ENCODE measurements at places on chromosomes 5 and 9.

DNA sequence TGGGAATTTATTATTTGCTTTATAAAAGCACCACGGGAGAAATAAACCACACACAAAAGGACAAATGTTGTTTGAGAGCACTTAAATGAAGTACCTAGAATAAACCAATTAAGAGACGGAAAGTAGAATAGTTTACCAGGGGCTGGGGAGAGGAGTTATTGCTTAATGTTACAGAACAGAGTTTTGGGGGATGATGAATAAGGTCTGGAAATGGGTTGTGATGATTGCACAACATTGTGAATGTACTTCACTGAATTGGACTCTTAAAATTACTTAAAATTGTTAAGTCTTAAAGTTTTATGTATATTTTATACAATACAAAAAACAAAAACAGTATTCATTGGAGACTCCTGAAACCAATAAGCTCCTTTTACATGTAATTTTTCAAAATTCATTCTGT, 1.5 kb downstream of the ZBTB43 start:
- no peak for DNase-seq

DNA sequence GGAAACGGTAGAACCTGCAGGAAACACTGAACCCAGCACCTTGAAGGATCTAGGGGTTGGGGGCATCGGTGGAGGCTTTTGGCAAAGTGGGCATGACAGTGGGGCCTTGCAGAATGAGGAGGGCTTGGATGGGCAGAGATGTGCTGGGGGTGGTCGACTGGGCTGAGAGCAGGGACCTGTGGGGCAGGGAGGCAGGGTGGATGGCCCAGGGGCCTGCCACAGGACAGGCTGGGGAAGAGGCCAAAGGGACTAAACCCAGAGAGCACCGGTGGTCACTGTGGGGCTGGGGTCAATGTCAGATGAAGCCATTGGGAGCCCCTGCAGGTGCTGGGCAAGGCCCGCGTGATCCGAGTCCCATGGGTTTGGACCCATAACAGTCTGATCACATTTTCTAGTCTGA, 175.3 kb downstream of the DAB2IP start:
- DNase-seq = no peak

DNA sequence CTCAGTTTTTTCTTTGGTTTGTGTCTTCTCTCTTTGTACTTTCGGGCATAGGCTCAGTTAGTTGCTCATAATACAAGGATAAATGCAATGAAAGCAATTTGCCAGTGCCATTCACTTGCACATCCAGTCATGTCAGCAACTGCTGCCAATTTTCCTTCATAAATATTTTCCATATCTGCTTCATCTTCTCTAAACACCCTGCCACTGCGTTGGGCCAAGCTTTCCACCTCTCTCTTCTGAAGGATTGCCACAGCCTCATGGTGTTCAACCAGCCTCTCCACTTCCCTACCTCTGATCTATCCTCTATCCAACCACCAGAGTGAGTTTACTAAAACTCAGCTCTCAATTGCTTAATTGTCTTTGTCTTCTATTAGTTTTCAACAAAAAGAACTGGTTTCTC, 192.5 kb upstream of the ZNF462 start:
- DNase-seq = no peak

GRCh38 chr5:33696411-33696810, 195.4 kb downstream of the ADAMTS12 start:
- DNase-seq = no peak

DNA sequence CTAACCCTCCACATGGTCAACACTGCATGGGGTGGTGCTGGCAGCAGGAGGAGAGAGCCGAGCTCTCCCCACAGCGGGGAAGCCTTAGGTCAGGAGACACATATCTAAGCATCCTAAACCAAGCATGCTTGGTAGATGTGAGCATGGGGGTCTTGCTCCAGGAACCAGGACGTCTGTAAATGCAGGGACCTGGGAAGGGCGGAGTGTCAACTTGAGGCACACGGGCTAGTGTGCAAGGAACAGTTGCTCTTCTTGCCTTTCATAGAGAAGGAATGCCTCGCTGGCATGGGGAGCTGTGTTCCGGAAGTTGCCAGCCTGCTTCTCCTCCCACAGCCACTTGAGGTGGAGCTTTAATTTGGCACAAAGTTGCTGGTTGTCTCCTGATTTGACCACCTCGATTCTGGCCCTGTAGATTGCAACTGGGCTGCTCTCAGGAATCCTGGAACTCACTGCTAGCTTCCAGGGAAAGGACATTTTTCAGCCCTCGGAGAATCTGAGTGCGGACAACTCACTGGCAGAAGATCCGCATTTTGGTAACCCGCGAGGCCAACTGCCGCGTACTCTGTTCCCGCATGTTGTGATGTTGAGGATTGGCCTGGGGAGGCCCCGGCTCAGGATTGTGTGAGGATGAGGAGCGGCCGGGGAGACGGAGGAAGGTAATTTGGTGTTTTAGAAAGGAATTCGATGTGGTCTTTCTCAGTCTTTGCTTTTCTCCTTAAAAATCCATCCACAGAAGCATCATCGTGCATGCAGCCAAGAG, 370.3 kb upstream of the IRX1 start:
- no peak for DNase-seq

GRCh38 chr9:137267933-137268355, 9.6 kb upstream of the TOR4A start:
- no peak for DNase-seq

GRCh38 chr5:18959535-18959934, 1028.5 kb downstream of the CDH18 start:
- no peak for DNase-seq

DNA sequence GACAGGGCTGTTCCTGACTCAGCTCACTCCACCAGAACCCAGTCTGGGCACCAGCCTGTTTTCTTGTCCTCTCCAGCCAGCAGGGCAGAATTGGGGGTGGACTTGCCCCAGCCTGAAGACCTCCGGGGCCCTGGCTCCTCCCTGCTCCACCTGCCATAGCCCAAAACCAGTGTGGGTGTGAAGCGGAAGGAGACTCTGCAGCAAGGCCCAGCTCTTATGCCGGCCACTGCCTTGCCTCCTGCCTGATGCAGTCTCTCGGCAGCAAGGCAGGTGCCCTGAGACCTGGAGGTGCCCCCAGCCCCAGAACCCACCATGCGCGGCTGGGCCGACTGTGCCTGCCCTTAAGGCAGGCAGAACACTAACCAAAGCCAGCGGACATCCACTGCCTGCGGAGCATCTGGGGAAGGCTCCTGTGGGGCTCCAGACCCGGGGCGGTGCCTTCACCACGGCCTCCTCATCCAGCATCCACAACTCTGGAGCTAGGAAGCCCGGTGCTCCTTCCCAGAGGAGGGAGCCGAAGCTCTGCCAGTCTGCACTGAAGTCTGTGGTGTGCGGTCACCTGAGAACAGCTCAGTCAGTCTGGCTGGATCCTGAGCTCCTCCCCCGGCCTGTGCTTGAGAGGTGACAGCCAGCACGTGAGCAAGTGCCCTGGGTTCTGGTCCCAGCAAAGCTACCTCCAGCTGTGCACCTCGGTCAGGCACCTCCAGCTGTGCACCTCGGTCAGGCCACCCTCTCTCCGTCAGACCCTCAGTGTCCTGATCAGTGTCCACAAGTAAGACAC, 116.7 kb downstream of the ADAMTS2 start:
- DNase-seq = no peak

DNA sequence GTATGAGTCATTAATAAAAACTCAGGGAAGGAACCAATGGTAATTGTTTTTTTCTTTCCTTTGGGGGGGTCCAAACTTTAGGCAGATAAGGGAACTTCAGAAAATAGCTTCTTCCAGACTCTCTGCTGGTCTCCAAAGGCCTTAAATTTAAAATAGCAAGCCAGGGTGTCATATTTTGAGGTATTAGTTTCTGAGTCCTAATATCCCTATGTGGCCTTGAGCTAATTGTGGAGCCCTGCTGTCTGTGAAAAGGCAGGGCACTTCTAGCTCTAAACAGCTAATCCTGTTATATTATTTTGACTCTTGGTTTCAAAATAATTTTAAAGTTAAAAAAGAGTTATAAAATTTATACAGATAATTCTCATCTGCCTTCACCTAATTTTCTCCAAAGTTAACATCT, 195.7 kb upstream of the PPP1R2B start:
- no peak for DNase-seq

DNA sequence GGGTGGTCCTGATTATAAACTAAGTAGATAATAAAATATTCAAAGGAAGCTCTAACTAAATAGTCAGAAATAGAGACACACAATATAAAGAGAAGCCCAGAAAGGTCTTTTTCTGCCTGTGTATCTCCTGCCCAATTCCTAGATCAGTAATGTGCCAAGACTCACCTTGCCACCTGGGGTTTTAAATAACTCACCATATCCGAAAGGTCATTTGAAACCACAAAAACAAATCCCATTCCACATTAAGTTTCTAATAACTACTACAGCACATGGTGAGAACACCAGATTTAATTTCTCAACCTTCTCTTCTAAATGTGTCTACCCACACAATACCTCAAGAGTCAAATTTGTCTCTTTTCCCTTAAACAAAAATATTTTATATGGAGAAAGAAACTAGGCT, 75.2 kb downstream of the ZNF608 start:
- no peak for DNase-seq

GRCh38 chr9:136012651-136013050, 51.5 kb upstream of the UBAC1 start:
- no peak for DNase-seq

- no peak for DNase-seq
Measured at GRCh38 chr5:166165596-166165995, 2125.8 kb upstream of the WWC1 start.

DNA sequence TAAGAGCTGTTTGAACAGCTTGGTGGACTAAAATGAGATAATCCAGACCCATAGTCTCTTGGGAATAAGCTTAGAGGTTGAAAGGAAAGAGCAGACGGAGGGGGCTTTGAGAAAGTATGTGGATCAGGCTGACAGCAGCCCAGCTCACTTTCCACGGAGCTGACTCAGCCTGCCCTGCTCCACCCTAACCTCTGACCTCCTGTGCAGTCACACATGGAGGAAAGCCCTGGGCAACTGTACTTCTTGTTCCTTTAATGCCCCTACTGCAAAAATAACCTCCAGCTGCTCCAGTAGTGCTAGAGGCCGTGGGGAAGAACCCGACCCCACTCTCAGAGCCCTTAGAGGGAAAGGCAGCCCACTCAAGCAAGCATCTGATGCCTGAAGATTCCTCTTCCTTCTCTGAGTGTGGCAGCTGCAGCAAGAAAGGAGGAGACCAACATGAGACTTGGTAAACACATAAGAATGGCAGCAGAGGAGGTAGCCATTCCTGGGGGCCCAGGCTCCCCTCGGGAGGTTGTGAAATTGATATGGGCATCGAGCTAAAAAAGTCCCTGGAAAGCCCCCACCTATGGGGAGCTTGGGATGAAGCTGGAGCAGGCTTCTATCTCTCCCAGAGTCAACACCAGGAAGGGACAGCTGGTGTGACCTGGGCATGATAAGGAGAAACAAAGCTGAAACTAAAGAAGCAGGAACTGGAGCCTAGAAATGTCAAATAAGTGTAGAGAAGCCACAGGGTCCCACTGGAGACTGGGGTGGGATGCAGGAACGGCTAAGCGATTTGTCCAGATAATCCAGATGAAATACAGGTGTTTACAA, 204.3 kb downstream of the PIK3R1 start:
- no peak for DNase-seq
